ENCODE measurements at places on chromosomes 2 and 18.

DNA sequence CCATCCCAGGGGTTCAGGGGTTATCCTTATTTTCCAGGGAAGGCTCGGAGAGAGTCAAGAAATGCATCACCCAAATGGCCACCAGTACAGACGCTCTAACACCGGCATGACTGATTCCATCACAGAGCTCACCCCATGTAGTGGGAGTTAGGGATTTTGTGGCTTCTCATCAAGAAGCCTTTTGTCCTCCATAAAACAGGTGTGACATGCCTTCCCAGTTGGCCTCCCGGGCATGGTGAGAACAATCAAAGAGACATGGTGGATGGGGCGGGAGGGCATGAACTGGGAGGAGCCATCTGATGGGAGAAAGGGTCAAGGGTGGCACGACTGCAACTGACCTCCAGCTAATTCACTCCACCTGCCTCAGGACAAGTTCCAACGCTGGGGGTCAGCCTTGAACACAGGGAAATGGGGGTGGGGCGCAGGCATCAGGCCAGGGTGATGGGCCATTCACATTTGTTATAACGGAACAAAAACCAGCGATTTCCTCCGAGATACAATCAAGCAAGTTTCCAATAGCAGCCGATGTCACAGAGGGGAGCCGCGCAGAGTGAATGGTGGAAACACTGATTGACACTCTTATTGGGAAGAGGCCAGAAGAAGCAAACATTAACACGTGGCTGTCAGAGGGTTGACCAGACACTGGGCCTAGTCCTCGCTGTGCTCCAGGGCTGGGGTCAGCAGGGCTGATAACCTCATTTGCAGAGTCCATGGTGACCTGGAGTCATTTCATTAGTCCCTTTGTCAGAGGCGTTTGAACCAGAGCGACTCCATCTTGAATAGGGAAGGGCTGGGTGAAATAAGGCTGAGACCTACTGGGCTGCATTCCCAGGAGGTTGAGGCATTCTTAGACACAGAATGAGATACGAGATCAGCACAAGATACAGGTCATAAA, 80.5 kb upstream of the HPCAL1 start:
- no peak for DNase-seq

- no peak for DNase-seq
These were observed 828.6 kb upstream of the FSHR start for GRCh38 chr2:49982871-49983270.

GRCh38 chr2:144711084-144711483, 191.2 kb upstream of the ZEB2 start:
- no peak for DNase-seq

- no peak for DNase-seq
These were observed 87.6 kb downstream of the ALPK2 start for GRCh38 chr18:58541146-58541788.

DNA sequence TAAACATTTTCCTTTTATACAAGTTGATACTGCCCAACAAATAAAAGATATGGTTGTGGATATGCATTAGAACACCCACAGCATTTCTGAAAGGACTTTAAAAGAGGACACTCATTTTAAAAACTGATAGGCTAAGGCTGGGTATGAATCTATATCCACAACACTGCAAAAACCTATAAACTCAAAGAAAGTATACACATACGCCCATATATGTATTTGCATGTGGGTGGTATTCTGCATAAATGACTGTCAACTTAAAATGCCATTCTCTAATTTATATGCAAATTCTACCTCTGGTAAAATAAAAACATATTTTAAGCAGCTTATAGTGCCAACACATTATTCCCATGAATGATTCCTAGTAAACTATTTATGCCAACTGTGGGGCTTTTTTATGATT, 20.1 kb downstream of the FIGN start:
- no peak for DNase-seq

DNA sequence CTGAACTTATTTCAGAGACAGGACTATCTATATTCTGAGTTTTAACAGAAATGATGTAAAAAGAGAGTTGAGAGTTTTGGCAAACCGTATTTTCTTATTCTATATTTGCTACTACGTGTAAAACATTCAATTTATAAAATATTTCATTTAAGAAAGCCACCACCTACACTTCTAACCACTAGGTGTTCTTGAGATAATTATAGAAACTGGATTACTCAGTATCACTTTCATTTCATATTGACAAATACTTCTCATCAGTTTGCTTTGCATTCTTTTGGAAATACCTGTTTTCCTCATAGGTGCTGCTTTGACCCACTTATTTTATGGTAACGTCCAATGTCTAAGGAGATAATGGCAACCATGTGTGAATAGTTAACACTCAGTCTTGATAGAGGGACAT, 103.3 kb upstream of the LYPD1 start:
- DNase-seq = no peak

- DNase-seq = no peak
These were observed 171.8 kb upstream of the KLHL29 start for GRCh38 chr2:23213196-23213595.

DNA sequence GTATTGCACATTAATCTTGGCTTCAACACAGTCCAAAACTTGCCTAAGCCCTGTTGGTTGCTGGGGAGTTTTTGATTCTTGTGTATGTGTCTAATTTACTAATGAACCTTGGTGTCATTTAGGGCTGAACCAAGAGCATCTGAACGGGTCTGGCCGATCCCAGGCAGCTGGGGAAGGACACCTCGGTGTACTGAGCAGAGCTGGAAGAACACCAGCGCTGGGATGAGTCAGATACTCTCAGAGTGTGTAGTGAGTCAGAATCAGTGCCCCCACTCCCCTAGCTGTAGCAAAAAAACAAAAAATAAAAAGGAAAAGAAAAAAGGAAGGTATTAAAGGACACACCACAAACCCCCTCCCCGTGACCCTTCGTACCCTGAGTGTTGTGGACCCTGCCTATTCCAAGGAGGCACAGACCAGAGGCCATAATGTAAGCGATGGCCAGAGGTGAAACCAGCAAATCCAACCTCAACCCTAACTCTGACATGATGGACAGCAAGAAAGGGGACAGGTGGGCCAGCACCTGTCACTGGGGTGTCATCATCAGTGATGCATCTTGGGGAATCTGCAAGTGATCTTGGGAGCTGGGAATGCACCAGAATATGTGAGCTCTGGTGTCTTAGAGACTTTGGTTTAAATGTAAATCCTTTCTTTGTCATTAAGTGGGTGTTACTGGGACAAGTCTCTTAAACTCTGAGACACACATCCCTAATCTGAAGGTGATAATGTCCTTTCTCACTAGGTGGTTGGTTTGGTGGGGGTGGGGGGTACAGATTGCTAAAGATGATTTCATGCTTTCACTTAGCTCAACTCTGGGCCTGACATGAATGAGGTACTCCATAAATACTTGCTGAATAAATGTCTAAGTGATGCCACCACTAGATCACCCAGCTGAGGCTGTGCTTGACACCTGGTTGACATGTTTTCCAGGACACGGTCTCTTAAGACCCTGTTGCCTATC, 34.2 kb upstream of the NCOA1 start:
- no peak for DNase-seq

DNA sequence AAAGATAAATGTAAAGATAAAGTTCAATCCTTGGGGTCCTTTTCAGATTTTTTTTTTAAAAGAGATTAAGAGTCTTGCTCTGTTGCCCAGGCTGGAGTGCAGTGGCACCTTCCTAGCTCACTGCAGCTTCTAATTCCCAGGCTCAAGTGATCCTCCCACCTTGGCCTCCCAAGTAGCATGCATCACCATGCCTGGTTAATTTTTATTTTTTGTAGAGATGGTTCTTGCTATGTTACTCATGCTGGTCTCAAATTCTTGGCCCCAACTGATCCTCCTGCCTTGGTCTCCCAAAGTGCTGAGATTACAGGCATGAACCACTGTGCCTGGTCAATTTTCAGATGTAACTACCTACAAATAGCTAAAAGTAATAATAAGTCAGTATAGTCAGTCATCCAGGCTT, 21.1 kb downstream of the NFE2L2 start:
- DNase-seq = no peak

- no peak for DNase-seq
These were observed 3.9 kb downstream of the TMEM185B start for GRCh38 chr2:120219291-120219690.

GRCh38 chr2:153294199-153294786, 184.3 kb downstream of the RPRM start:
- no peak for DNase-seq

GRCh38 chr2:136206613-136207012, 88.7 kb upstream of the CXCR4 start:
- DNase-seq = no peak

DNA sequence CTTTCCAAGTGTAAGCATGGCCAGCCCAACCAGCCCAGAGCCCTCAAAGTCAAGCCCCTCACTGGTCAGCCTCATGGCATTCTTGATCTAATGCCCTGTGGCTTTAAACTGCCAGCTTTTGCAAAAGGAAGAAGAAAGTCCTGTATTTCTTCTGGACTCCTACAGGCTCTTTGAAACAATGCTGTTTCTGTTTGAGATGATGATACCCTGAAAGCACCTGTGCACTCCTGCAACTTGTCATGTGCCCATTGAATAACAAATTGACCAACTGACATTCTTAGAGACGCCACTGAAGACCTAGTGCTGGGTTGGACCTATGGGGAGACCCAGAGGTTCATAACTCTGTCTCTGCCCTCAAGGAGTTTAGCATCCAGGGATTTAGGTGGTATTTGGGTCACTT, 82.0 kb upstream of the MSH2 start:
- no peak for DNase-seq

- no peak for DNase-seq
These were observed 19.8 kb upstream of the NFU1 start for GRCh38 chr2:69456950-69457445.

DNA sequence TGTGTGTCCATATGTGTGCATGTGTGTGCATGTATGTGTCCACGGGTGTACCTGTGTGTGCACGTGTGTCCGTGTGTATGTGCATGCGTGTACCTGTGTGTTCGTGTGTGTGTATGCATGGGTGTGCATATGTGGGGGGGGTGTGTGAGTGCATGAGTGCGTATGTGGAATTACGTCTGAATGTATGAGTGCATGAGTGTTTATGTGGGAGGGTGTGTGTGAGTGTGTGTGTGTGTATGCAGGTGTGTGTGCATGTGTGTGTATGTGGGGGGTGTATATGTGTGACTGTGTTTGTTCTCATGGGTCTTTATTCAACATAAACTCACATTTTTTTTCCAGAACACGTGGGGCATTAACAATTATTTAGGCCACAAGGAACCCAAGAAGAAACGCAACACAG, 208.4 kb downstream of the SNTG2 start:
- no peak for DNase-seq

DNA sequence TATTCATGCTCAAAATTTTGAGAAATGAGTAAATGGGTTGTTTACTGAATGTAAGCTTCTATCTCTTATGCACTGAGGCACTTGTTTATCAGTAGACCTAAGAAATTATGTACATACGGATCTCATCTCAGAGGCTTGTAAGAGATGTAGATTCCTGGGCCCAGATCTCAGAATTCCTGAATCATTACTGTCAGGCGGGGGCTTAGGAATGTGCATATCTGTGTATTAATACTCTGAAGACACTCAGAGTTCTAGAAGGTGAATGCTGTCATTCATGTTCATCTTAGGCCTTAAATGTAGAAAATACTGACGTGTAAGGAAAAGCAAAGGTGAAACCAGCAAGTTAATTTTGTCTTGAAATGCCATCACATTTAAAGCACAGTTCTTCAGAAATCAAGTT, 169.6 kb downstream of the FMNL2 start:
- no peak for DNase-seq

DNA sequence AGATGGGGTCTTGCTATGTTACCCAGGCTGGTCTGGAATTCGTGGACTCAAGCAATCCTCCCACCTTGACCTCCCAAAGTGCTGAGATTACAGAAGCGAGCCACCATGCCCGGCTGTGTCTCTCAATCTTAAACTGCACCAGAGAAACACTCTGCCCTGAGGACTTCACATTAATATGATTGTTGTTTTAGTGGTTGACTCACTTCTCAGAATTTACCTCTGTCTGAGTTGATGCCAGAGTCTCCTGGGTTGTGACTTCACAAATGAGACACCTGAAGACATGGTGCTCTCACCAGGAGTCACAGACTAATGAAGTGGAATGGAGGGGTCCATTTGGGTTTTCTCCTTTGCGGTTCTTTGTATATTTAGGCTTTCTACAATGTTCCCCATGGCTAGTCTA, 61.0 kb upstream of the TGIF1 start:
- no peak for DNase-seq

Measured in HEK293T (cell line).